Endodermal cell (in vitro differentiated cells): ENCODE measurements at places on chromosomes 11 and 22. TPM values are rescaled to one million over a fixed set of nuclear protein-coding genes. Genes with fewer than 3 reads are reported as not detected.

DNA sequence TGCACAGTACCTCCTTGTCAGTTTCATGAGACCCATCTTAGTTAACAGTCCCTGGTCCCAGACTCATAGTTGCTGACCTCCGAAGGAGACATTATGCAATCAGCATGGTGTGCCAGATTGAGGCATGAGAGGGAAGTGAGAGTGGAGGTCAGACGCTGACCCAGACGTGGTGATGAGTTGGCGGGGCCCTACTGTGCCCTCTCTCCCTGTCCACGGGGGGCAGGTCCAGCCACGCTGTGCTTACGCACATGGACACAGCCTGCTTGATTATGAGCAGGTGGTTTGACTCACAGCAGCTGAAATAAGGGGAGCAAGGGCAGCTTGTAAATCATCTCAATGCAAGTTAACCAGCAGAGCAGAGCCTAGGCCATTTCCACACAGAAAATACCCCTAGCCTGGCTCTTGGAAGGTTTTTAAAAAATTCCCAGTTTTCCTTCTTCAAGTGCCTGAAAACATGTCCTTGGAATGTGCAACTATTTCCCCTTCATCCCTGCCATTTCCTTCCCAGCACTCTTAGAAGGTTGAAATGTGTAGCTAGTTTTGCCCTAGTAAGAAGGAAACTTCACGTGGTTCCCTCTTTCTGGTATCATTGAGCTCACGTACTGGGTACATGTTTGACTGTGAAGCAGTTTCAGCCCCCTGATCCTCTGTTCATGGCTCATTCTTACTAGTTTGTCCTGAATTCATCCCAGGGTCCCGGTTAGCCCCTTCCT, 122.6 kb upstream of the SORL1-AS1 start:
- no peak overlapping the region for H3K4me3 ChIP-seq
- H3K4me1 ChIP-seq: no peaks in the 10 kb centered on the region
- H3K36me3 ChIP-seq: peaks cover 43% of the 10 kb centered on the region
- DNase-seq: no peak
- peak overlapping the region; percentile 44 for H3K27ac ChIP-seq

DNA sequence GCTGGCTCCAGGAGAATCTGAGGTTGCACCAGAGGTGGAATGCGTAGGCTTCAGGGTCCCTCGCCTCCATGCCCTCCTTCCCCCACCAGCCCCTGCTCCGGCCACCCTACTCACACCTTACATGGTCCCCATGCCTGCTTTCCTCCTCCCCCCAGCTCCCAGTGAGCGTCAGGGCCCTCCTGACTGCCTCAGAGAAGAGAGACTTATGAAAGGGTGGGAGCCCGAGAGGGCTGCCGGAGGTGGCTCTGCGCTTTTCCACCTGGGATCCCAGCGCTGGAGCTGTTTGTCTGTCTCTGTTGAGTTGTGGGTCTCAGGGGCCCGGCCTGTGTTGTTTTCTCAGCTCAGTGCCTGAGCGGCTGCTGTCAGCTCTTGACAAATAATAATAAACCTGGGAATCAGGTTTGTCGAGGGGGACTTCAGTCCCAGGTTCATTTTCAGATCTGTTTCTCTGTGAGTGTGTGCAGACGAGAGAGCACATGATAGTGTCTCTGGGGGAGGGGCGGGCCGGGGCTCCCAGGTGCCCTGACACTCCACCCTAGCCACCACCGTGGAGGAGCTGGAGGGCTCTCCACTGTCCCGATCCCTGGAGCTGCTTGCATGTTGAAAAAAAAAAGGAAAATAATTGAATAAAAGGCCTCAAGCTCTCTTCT, 153.7 kb downstream of the FEZ1 start:
- DNase-seq: no peak
- no peaks in the 10 kb centered on the region for H3K36me3 ChIP-seq
- H3K27me3 ChIP-seq: peaks cover 6% of the 10 kb centered on the region
- H3K4me1 ChIP-seq: no peaks in the 10 kb centered on the region
- no peak overlapping the region for H3K27ac ChIP-seq

GRCh38 chr11:93192163-93192562, 5.6 kb downstream of the SLC36A4 start:
- peaks cover 2% of the 10 kb centered on the region for H3K4me1 ChIP-seq
- peak overlapping the region; percentile 35 for H3K4me3 ChIP-seq
- H3K27ac ChIP-seq: no peak overlapping the region
- H3K36me3 ChIP-seq: peaks cover 14% of the 10 kb centered on the region
- no peaks in the 10 kb centered on the region for H3K27me3 ChIP-seq

DNA sequence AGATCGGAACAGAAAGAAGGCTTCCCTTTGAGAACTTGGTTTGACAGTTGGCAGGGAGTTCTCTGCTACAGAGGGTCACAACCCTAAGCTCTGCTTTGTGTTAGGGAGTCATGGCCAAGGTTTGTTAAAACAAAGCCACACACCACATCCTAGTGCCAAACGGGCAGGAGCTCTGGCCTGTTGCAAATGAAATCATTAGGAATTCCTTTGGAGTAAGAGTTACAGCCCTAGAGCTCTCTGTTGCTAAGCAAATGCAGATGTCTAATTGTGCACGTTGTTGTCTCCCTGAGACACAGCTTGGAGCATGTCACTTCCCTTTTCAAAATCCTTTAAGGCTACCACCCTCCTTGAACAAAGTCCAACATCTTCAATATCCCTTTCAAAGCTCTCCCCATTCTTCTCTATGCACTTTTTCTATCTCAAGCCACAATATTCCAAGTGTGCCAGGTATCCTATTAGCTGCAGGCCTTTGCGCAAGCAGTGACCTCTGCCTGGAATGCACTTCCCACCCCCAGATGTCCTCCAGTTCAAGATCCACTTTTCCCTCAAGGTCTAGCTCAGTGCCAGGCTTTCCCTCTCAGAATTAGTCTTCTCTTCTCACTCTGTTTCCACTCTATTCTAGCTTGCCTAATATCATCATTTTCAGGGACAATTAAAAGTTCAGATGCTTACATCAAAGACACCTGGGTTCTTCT, 253.7 kb upstream of the POU2AF2 start:
- H3K4me3 ChIP-seq: no peak overlapping the region
- no peak for DNase-seq
- H3K36me3 ChIP-seq: no peaks in the 10 kb centered on the region
- H3K27ac ChIP-seq: no peak overlapping the region

GRCh38 chr11:44568658-44569473, 3.4 kb downstream of the CD82 start:
- no peaks in the 10 kb centered on the region for H3K4me1 ChIP-seq
- no peaks in the 10 kb centered on the region for H3K36me3 ChIP-seq
- no peak overlapping the region for H3K27ac ChIP-seq
- no peak for DNase-seq
- peaks cover 19% of the 10 kb centered on the region for H3K27me3 ChIP-seq

GRCh38 chr11:2898366-2899079, 12.9 kb upstream of the CDKN1C start:
- H3K27me3 ChIP-seq: no peaks in the 10 kb centered on the region
- DNase-seq: no peak
- peaks cover 4% of the 10 kb centered on the region for H3K4me1 ChIP-seq
- no peak overlapping the region for H3K27ac ChIP-seq
- H3K36me3 ChIP-seq: no peaks in the 10 kb centered on the region

GRCh38 chr11:36266767-36267166, 22.5 kb downstream of the COMMD9 start:
- no peaks in the 10 kb centered on the region for H3K4me1 ChIP-seq
- H3K27me3 ChIP-seq: no peaks in the 10 kb centered on the region
- no peak for DNase-seq

DNA sequence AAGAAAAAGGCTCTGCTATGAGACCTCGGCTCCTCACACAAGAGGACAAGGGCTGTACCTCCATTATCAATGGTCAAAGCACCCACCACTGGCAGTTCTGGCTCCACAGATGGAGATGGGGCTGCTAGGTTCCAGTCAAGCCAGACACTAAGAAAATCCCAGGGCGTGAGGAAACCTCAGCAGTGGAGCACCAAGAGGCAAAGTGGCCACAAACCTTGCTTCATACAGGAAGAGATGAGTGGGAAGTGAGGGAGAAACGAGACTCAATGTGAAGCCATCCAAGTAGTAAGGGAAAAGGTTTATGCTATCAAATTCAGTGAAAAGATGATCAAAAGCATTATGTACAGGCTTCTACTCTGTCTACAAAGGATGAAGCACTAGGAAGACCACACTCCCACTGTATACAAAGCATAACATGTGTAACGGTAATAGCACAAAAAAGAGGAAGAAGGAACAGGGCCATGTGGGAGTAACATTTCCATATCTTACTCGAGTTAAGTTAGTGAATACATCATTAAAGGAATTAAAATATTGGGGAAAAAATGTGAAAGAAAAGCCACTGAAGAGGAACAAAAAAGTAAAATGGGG, 27.0 kb downstream of the POLDIP3 start:
- no peak overlapping the region for H3K4me3 ChIP-seq
- no peaks in the 10 kb centered on the region for H3K27me3 ChIP-seq
- no peak for DNase-seq
- H3K36me3 ChIP-seq: peaks cover 89% of the 10 kb centered on the region
- no peak overlapping the region for H3K27ac ChIP-seq

GRCh38 chr11:93741882-93742226, 382 bp downstream of the C11orf54 start:
- peak overlapping the region; percentile 10 for H3K27ac ChIP-seq
- H3K27me3 ChIP-seq: no peaks in the 10 kb centered on the region
- no peak for DNase-seq

DNA sequence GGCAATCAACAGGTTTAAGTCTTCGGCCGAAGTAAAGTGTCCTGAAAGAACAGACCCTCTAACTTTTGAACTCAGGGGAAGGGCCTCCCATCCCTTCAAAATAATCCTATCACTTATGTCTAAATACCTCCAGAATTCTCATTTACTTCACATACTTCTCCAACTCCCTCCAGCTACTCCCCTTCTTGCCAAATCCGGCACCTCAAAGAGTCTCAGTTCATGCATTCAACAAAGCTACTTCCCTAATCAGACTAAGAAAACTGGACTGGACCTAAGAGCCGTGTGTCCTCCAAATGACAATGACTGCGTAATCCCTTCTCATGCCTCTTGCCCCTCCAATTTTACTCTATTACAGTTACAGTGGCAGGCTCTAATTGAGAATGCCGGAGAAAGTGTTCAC, 1.3 kb downstream of the DDB1 start:
- H3K27ac ChIP-seq: no peak overlapping the region
- peaks cover 5% of the 10 kb centered on the region for H3K4me1 ChIP-seq
- H3K36me3 ChIP-seq: peaks cover 40% of the 10 kb centered on the region
- no peak for DNase-seq

- peaks cover 42% of the 10 kb centered on the region for H3K27me3 ChIP-seq
- no peak overlapping the region for H3K27ac ChIP-seq
- H3K36me3 ChIP-seq: no peaks in the 10 kb centered on the region
- H3K4me1 ChIP-seq: peaks cover 16% of the 10 kb centered on the region
These were observed 833 bp upstream of the ME3 start for GRCh38 chr11:86673055-86673843.

DNA sequence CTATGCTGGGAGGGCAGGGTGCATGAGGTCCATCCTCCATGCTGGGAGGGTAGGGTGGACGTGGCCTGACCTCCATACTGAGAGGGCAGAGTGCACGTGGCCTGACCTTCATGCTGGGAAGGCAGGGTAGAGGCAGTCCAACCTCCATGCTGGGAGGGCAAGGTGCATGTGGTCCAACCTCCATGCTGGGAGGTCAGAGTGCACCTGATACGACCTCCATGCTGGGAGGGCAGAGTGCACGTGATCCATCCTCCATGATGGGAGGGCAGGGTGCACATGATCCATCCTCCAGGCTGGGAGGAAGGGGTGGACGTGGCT, 622.2 kb downstream of the BRD1 start:
- no peak for DNase-seq
- H3K27ac ChIP-seq: no peak overlapping the region
- no peaks in the 10 kb centered on the region for H3K36me3 ChIP-seq
- no peak overlapping the region for H3K4me3 ChIP-seq
- no peaks in the 10 kb centered on the region for H3K27me3 ChIP-seq

DNA sequence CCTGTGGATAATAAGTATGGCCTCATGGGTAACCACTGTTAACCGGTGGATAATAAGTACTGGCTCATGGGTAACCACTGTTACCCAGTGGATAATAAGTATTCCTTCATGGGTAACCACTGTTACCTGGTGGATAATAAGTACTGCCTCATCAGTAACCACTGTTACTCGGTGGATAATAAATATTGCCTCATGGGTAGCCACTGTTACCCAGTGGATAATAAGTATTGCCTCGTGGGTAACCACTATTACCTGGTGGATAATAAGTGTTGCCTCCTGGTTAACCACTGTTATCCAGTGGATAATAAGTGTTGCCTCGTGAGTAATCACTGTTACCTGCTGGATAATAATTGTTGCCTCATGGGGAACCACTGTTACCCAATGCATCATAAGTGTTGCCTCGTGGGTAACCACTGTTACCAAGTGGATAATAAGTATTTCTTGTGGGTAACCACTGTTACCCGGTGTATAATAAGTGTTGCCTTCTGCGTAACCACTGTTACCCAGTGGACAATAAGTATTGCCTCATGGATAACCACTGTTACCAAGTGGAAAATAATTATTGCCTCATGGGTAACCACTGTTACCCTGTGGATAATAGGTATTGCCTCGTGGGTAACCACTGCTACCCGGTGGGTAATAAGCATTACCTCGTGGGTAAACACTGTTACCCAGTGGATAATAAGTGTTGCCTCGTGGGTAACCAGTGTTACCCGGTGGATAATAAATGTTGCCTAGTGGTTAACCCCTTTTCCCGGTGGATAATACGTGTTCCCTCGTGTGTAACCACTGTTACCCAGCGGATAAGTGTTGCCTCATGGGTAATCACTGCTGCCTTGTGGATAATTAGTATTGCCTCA, 26.6 kb upstream of the NXPE4 start:
- H3K27me3 ChIP-seq: no peaks in the 10 kb centered on the region
- no peak overlapping the region for H3K27ac ChIP-seq
- H3K4me1 ChIP-seq: no peaks in the 10 kb centered on the region

DNA sequence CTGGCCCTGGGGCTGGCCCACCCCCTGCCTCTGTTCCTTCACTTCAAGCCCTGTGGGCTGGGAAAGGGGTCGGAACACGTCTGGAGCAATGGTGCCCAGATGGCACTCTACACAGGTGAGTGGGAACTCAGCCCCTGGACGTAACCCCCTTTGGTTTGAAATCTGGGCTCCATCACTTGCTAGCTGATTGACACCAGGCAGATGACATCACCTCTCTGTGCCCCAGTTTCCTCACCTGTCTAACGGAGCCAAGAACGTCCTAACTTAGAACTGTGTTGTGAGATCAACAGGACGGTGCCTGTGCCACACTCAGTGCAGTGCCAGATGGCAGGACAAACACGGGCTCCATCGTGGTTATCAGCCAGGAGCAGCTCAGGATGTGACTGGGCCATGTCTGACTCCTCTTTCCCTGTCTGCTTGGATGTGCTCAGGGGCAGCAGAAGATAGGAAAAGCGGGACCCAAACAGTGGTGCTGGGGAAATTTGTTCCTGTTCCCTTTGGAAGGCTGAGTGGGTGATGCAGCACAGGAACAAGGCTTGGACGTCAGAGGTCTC, 24.4 kb downstream of the NPTXR start:
- no peak overlapping the region for H3K27ac ChIP-seq
- H3K4me1 ChIP-seq: no peaks in the 10 kb centered on the region
- no peaks in the 10 kb centered on the region for H3K36me3 ChIP-seq
- peaks cover 12% of the 10 kb centered on the region for H3K27me3 ChIP-seq
- H3K4me3 ChIP-seq: no peak overlapping the region

Gene MYRF
- total RNA-seq: 21.5 and 30.3 TPM in 2 replicates

Gene ADM2
- 4.2 to 5.4 TPM (median 4.3 TPM) in 3 replicates for total RNA-seq

Gene ABCG4
- total RNA-seq: 1.3 and 1.8 TPM in 2 replicates

Gene BAIAP2L2
- 1.4 and 2.3 TPM in 2 replicates for total RNA-seq

Gene CABP4
- not detected in 3 replicates for total RNA-seq

Gene C1QTNF5
- 0.62 TPM in 1 of 2 replicates, not detected in the other for total RNA-seq

Gene MRPL49
- 51.3 and 56.6 TPM in 2 replicates for total RNA-seq

Gene ARHGAP32
- total RNA-seq: 46.2 to 66.6 TPM (median 65.8 TPM) in 3 replicates

Gene FGF19
- total RNA-seq: 0.40 to 0.66 TPM (median 0.61 TPM) in 3 replicates

Gene PIH1D2
- 1.5 and 1.8 TPM in 2 replicates for total RNA-seq
